ENCODE measurements at places on chromosomes 5 and 9. TPM values are rescaled to one million over a fixed set of nuclear protein-coding genes. Genes with fewer than 3 reads are reported as not detected.

CNTLN gene
- total RNA-seq, result 16.4 TPM

CER1 gene
- not detected for total RNA-seq

GFI1B gene
- total RNA-seq, result not detected

THBS4 gene
- total RNA-seq, result 7.2 TPM

DNA sequence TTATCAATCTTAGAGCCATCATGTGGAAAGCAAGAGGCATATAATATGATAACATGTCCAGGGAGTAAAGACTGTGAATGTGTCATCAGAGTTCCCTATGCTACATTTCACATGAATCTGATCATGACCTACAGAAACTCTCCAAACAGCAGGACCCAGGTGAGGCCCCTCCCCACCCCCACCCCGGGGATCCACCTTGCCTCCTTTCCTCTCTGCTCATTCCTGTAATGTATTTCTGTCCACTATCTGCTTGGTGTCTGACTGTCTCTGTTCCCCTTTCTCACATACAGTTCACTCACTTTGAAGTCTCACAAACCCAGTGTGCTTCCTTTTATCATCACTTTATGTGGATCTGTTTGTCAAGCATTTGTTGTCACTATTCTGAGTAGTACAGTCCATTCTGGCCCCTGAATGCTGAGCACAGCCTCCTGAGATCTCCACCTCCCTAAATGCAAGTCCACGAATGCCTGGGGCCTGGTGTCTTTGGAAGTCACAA lies 76.4 kb upstream of the SMARCA2 start:
- no peak for DNase-seq

DNA sequence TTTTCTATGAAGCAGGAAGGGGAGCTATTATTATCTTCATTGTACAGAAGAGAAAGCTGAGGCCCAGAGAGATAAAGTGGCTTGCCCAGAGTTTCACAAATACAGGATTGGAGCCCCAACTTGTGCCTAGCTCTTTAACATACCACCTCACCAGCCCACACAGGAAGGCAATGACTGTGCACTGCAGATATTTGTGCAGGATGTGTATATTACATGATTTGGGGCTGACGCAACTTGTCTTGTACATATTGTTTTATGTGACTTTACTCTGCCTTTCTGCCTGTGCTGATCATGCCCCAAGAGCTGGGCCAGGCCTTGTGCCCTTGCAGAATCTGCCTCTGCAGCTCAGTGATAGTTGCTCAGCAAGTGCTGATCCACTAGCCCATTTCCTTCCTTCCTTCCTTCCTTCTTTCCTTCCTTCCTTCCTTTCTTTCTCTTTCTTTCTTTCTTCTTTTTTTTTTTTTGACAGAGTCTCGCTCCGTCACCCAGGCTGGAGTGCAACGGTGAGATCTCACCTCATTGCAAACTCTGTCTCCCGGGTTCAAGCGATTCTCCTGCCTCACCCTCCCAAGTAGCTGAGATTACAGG lies 106.6 kb upstream of the TBCA start:
- no peak for DNase-seq

GRCh38 chr5:123125962-123126732 lies 37.1 kb downstream of the PRDM6 start:
- no peak for DNase-seq

DNA sequence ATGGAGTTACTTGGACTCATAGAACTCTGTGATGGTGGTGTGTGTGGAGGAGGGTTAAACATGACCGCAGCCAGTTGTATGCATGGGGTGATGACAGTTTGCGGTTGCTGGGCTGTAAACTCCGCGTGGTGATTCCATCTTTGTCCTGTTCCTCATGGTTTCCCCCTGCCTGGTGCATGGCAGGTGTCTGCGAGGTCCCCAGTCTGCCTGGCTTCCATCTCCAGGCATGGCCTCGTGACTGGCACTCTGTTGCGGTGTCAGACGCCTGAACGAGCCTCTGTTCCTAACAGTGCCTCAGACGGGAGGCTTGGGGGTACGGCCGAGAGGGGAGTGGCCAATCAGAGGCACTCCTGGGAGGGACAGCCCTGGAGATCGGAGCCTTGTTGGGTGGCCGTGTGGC lies 33.9 kb upstream of the SH3PXD2B start:
- DNase-seq, result no peak

Measured in thoracic aorta (tissue), 2 donors.